Amniotic epithelial cell (primary cell): ENCODE measurements at places on chromosomes 16 and 17.

DNA sequence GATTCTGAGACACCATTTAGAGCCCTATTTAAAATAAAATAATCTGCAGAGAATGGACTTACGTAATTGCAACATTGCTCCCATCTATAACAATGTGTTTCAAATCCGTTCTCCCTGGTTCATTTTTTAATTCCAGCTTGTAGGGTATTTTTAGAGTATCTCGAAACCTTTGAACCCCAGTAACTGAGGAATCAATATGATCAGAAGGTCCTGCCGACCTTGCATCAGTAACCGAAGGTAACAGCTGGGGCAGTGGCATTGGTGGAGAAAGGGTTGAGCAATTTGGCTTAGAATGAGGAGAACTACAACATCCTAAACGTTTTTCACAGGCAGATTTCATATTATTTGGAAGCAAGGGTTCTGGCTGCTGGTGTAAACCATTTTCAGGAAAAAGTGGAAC lies 49.3 kb downstream of the N4BP1 start:
- no peak for DNase-seq

- no peak for DNase-seq
Measured at GRCh38 chr16:26365161-26365940, 673.6 kb downstream of the HS3ST4 start.

DNA sequence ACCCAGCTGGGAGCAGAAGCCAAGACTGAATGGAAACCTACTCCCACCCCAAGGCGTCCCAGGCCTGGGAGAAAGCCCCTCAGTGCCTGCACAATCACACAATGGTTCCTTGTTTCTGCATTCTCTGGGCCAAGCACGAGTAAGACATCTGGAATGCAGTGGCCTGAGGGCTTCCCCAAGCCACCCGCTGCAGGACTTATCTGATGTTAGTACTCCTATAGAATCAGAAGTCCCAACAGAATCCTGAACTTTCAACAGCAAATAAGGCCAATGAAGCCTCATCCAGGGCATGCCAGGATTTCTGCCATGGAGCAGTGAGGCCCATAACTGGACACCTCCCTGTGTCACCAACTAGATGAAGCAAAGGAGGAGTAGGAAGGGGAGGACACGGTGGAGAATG lies 28.6 kb downstream of the MYO18A start:
- DNase-seq, result no peak

- DNase-seq, result no peak
Measured at GRCh38 chr17:1800712-1801111, 29.0 kb downstream of the SMYD4 start.

- peak; percentile 36 for DNase-seq
Measured at GRCh38 chr17:38560503-38561318, 45.0 kb downstream of the SRCIN1 start.

DNA sequence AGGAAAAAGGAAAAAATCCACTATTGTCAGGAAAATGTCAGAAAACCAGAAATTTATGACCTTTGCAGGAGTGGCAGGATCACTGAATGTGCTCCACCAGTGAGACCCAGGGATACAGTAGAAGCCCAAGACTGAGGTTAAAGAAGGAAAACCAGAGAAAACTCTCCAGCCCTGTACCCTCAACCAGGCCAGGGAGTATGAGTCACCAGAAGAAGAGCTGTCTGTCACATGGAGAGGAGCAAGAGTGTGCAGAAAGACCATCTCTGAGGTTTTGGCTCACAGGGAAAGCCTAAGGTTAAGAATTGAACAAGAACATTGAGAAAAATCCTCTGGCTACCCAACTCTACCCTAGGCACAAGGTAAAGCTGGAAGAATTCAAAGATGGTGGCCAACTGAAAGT lies 47.6 kb upstream of the MON1B start:
- DNase-seq, result no peak

DNA sequence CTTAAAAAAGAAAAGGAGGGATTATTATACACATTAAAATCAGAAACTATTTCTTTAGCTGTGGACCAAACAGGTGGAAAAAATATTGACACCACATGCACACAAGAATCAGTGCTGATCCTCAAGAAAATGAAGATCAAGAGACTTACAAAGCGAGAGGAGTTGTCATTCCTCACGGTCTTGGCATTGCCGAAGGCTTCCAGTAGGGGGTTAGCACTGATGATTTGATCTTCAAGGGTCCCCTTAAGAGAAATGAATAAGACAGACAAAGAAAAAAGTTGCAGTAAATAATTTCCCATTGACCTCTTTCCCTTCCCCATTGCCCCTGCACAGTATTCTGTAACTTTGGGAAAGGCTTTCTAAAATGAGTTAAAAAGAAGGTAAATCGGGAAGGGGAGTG lies 6.0 kb downstream of the MYH4 start:
- DNase-seq, result no peak

DNA sequence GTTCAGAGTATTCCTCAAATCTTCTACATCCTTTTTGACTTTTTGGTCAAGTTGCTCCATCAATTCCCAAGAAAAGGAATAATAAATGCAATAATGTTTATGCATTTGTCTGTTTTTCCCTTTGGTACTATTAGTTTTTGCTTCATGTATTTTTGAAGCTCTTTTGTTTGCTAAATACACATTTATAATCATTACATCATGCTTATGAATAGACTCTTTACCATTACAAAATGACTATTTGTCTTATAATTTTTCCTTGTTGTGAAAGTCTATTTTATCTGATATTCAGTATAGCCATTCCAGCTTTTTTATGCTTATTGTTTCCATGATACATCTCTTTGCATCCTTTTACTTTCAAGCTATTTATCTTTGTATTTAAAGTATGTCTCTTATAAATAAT lies 41.2 kb downstream of the CEP112 start:
- DNase-seq, result no peak

DNA sequence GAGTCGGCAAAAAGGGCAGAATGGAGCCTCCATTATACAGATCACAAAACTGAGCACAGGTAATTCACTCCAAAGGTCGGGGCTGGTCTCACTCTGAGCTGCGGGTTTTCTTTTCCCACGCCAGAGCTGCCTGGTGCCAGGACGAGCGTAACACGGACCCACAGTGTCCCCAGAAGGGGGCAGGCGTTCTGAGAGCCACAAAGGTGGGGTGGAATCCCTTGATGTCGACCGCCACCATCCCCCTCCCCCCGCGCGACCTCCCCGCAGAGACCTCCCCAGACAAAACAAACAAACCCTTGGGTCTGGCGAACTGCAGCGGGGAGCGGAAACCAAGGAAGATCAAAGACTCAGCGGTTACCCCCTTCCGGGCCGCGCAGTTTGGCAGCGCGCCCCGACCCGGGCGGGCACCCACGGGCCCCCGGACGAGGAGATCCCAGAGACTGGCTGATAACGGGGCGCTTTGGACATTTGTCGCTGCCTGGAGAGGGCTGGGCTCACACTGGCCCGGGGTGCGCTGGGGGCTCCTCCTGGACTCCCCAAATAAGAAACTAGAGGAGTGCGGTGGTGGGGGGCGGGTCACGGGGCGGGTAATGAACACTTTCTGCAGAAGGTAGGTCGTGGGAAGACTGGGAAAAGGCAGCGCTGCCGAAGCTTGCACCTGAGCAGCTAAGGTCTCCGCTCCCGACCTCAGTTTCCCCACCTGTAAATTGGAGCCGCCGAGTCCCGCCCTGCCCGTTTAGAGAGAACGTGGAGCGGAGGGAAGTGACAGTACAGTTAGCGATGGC lies 664 bp upstream of the NKD1 start:
- DNase-seq, result peak; percentile 2

DNA sequence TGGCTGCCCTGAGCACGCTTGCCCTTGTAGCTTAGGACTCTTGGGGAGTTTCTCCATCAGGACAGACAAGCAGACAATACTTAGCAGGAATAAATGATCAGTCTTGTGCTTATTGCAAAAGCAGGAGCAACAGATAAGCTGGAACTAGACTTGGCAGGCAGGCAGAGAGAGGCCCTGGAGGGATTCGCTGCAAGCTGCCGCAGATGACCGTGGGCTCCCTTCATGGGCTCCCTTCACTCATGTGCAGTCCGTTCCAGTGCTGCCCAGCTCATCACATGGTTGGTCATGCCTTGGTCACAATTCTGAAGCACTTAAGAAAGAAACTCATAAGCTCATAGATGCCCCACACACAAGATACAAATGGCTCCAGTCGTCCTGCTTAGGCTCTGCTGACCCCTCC lies 2.4 kb upstream of the SLC5A10 start:
- DNase-seq, result peak; percentile 75

- no peak for DNase-seq
Measured at GRCh38 chr17:75755205-75755901, 9.6 kb downstream of the GALK1 start.

DNA sequence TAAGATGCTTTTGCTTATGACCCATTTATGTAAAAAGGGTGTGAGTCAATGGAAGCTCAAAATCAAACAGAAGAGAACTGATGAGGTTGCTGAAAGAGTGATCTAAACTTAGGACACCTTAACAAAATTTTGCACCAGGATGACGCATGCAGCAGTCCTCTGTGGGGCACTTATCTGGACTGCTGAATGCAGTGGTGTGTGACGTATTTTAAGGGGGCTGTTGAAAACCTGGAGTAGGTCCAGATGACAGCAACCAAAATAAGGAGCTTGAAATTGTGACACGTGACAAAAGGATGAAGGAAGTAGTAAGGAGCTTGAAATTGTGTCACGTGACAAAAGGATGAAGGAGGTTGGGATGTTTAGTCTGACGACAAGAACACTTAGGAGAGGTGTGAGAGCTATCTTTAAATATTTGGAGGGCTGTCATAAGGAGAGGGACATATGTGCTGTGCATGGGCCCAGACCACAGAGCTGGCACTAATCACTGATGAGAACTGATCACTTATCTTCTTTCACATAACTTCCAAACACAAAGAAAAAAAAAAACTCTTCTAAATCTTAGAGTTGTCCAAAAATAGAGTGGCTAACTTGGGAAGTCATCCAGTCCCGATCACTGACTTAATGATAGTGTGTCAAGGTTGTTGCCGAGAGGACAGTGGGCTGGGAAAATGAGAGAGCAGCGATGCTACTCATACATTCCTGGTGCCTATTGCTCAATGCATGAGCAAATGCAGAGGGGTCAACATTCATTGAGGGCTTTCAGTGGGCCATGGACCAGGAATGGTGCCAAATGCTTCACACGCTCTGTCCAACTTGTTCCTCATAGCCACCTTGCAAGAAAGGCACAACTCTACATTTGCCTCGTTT lies 264.2 kb upstream of the ZFHX3 start:
- DNase-seq, result no peak

DNA sequence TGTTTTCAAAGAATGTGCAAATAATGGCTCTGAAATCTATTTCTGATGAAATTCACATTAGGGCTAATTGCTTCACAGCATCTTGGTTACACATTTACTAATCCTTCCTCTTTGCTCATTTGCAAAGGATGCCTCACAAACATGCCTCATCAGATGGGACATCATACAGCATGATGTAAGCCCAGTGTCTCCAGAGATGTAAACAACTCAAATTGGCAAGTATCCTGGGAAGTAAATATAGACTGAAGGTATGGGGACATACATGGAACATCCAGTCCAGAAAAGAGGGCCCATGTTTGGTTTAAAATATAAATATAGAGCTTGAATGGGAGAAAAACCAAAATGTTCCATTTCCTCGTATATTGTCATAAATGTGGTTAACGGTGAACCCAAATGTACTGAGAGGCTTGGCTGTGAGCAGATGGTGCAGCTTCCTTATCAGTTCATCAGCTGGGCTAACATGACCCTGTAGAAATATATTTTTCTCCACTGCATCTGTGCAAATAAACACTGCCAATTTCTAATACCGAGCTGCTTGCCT lies 142.9 kb upstream of the NUDT7 start:
- peak; percentile 60 for DNase-seq

- no peak for DNase-seq
Measured at GRCh38 chr16:57998992-57999365, 1.5 kb downstream of the ZNF319 start.

DNA sequence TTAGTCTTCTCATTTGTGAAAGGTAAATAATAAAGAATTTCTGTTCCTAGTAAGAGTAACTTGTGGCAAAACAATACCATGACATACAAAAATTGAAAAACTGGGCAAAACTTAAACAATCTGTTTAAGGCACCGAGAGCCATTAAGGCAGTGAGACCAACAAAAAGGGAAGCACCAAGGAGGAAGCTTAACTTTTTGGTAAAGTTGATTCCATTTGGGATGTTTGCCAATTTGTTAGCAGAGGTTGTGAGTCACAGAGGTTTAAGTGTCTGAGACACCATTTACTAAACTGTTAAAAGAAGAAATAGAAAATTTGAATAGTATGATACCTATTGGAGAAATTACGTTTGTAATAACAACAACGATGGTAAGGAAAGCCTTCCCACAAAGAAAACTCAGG lies 4.9 kb downstream of the SLC35G3 start:
- no peak for DNase-seq

GRCh38 chr17:79089720-79090442 lies 15.3 kb downstream of the ENGASE start:
- DNase-seq, result no peak

- DNase-seq, result no peak
Measured at GRCh38 chr16:1820946-1821290, 5.7 kb downstream of the HAGH start.

- no peak for DNase-seq
Measured at GRCh38 chr17:48427598-48427997, 2.4 kb downstream of the SKAP1 start.

GRCh38 chr17:80142929-80143328 lies 4.0 kb downstream of the EIF4A3 start:
- no peak for DNase-seq
